ENCODE measurements at places on chromosomes 16 and 17.

- DNase-seq: no peak
Measured at GRCh38 chr17:1386265-1386664, 13.8 kb downstream of the YWHAE start.

- DNase-seq: peak; percentile 38
Measured at GRCh38 chr17:39225959-39226683, 376 bp upstream of the STAC2 start.

DNA sequence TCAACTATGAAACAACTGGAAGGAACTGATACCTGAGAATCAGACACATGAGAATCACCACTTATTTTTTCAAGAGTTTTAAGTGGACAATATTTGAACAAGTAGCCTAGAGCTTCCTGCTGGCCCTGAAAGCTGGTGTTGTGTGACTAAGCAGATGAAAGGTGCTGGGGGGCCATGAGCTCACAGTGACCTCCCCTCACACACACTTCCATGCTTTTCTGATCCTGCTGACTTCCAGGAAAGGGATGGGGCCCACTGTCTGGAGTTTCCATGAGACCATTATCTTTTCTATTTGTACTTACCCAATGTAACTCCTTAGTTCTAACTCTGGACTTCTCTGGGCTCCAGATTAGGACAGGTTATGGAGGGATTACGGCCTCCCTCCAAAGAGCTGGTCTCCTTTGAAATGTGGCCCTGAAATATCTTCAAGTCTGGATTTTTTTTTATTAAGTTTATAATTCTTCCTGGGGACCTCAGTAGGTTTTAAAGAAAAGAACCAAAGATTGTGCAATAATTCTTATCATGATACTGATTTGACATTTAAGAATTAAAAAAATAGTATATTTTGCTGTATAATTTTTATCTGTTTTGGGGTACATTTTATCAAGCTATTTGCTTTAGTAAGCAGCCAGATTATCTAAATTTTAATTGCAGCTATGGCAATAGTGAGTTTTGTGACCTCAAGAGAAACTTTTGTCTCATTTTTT lies 4.9 kb downstream of the CAPNS2 start:
- no peak for DNase-seq

GRCh38 chr16:83915491-83915890 lies 16.6 kb downstream of the MLYCD start:
- DNase-seq: no peak

DNA sequence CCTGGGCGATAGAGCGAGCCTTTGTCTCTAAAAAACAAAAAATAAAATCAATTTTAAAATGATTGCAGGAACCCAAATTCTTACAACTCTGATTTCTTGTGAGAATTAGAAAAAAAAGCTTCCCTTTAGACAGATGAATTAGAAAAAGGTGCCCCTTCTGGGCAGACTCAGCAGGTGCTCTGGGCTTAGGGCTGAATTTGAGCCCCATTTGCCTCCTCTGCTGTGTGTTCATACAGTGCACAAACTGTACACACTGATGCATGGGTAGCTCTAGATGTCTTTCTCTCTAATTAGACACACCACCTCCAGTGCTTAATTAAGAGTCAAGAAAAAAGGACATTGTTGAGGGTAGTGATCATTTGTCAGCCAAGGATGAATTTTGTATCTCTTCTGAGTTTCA lies 38.5 kb upstream of the NOL11 start:
- no peak for DNase-seq

DNA sequence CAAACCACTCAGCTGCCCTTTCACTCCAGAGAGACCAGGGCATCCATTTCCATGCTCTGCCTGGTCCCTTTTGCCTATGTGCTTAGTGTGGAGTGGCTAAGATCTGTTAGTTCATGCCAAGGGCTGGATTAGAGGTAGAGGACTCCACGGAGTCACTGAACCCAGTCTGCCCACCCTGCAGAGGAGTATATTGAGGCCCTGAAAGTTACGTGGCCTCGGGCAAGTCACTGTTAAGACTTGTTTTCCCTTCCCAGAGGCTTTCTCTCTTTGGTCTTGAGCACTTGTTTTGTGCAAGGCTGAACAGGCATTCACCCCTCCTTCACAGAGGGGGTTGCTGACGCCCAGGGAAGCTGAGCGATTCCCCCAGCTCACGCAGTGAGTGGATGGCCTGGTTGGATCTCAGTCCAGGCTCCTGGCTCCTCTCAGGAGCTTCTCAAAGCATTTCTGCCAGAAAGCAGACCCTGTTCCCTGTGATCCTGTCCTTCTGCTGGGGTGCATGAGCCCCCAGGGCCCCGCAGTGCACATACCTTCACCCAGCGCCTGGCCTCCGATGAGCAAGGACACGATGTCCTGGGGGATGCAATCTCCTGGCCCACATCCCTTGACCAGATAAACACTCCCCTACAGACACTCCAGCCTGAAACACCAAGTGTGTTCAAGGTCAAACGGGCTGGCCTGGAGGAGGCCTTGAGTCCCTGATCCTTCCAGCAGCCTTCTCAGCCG lies 153.4 kb upstream of the GSE1 start:
- DNase-seq: no peak

GRCh38 chr17:82823004-82823403 lies 16.8 kb downstream of the ZNF750 start:
- DNase-seq: no peak

DNA sequence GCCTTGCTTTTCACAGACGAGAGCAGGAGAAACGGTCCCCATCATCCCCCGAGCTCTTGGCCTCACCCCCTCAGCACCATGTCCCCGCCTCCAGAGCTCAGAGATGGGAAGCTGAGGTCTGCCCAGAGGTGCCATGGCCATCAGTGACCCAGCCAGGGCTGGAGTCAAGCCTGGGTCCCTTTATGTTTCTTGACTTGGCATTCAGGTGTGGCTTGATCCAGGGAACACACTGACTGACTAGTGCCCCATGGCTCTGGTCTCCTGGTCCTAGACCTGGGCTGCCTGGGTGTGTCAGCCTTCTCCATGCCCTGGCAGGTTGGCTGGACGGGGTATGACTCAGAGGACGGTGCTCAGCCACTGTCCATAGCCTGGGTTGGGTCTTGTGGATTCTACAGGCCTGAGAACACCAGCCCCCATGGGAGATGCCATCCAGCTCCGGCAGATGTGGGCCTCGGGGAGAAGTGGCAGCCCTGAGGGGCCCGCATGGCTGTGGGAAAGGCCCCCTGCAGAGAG lies 54.2 kb downstream of the ZFPM1 start:
- DNase-seq: no peak

DNA sequence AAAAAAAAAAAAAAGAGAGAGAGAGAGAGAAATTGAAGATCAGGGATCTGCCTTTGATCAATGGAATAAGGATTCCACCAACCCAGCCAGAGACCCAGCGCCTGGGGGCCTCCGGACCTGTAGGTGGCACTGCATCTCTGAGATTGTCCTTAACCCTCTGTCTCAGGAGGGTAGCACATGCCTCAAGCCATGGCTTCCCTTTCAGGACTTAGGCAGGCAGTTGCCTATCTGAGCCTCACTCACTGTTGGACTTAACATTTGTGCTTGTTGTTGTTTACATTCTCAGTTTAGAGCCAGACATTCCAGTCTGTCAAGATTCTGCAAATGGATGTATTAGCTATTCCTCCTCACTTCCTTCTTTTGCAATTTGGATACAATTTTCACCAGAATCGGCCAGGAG lies 5.1 kb upstream of the SCNN1B start:
- no peak for DNase-seq

- DNase-seq: no peak
Measured at GRCh38 chr17:49471089-49471683, 23.9 kb upstream of the NGFR start.

DNA sequence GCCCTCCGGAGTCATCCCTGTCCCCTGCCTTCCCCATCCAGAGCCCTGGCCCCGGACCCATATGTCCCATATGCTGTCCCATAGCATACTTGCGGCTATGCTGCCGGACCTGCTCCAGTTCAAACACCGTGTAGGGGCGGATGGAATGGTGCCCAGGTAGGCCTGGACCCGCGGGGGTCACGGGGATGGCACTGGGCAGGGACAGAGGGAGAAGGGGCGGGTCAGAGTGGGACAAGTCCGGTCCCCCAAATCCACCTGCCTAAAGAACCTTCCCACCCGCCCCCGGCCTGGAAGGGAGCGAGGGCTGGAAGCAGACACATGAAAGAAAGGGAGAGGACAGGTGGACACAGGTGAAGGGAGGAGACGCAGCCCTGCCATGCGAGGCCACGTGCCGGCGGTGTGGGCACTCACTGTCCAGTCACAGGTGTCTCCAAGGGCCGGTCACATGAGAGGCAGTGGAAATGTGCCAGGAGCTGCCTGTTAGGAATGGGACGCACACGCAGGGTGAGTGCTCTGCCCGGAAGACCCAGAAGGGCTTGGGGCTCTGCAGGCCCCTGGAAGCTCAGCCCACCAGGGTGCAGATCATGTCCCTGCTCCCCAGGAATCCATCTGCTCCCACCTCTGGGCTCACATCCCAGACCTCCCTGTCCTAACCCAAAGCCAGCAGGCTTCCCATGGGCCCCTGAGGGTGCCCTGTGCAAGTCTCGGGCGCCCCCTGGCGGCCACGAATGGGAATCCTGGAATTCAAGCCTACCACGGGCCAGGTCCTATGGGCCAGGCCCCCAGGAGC lies 14.0 kb downstream of the UBALD2 start:
- peak; percentile 70 for DNase-seq

- DNase-seq: no peak
Measured at GRCh38 chr17:75414488-75414887, 9.0 kb upstream of the GRB2 start.

DNA sequence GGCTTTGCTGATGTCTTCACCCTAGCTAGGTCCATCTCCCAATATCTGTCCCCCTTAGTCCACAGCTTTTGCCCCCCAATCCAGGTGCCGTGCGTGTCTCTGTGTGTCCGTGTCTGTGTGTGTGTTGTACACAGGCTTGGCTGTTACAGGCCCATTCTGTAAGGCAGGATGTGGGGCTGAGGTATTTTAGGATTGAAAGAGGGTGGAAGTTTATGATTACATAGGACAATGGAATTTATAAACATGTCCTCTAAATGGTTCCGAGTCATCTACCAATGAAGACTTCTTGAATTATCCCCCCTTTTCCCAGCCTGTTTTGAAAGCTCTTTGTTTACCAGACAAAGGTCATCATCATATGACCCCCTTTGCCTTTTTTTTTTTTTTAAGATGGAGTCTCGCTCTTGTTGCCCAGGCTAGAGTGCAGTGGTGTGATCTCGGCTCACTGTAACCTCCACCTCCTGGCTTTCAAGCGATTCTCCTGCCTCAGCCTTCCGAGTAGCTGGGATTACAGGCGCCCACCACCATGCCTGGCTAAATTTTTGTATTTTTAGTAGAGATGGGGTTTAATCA lies 21.9 kb downstream of the ACE start:
- DNase-seq: no peak

DNA sequence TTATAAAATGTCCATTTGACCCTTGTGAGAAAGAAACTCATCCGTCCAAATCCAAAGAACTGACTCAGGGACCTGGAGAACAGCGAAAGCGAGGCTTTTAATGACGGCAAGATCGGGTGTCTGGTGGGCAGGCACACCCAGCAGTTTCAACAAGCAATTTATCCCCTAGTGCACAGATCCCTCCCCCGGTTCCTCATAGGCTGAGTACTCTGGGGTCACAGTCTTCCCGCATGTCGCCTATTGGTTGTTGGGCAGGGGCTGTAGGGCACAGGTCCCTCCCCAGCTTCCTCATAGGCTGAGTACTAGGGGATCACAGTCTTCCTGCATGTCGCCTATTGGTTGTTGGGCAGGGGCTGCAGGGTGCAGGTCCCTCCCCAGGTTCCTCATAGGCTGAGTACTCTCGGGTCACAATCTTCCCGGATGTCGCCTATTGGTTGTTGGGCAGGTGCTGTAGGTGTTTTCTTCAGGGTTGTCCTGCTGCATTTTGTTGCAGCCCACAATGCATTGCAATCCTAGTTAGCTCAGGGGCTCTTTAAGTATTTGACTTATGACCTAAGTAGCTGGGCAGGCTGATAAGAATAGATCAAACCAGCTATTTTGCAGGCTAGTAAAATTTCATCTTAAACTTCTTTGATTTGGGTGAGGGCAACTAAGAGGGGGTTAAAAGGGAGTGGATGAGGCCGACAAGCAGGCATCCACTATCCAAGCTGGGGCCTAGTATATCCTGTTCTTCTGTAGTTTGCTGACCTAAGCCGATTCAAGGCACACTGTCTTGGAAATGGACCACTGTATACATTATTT lies 3.6 kb upstream of the UTS2R start:
- no peak for DNase-seq

- peak; percentile 22 for DNase-seq
Measured at GRCh38 chr16:82671741-82672140, 45.0 kb downstream of the CDH13 start.

GRCh38 chr17:78781104-78781892 lies 775 bp downstream of the CYTH1 start:
- no peak for DNase-seq

GRCh38 chr16:2025878-2026460 lies 733 bp upstream of the NHERF2 start:
- DNase-seq: no peak

DNA sequence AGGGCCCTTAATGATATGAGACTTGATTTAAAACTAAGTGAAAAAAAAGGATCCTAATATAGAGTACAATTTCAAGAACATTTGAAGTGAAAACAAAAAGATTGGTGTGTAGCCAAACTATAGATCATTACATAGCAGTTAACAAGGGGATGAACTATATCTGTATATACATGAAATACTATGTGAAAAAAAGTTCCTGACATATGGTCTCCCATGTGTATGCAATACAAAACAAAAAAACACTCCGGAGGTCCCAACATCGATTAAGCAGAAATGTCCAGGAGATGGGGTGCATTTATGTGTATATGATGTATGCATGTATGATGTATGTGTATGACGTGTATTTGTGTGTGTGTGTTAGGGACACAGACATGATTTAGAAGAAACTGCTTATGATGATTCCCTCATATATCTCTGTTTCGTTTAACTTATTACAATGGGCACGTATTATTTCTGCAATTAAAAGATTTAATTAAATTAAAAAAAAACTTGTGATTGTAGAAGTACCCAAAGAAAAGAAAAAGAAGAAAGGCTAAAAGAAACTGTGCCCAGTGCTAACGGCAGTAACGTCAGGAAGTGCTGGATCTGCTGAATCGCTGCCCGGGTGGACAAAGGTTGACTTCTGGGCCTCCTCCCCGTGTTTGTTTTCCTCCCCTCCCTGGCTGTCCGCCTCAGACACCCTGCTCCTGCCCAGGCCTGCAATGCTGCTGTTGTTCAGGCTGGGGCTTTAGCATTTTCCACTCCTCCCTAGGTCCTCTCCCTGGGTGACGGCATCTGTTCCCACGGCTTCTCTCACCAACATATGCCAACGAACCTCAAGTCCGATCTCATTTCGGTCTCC lies 36.9 kb downstream of the TBX4 start:
- no peak for DNase-seq

DNA sequence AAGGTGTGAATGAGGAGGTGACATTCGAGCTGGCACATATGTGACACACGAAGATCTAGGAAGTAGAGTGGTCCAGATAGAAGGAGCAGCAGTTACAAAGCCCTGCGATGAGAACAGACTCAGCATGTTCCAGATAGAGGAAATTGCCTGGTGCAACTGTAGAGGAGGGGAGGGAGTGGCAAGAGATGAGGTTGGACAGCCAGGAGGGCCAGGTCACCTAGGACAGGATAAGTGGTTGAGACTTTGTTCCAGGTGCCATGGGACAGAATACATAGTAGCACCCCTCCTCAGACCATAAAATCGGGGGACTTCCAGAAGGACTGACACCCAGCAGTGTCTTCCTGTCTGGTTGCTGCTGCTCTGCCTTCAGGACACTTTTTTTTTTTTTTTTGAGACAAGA lies 11.0 kb upstream of the CENPT start:
- no peak for DNase-seq
